ENCODE measurements at places on chromosomes 6 and 20.

DNA sequence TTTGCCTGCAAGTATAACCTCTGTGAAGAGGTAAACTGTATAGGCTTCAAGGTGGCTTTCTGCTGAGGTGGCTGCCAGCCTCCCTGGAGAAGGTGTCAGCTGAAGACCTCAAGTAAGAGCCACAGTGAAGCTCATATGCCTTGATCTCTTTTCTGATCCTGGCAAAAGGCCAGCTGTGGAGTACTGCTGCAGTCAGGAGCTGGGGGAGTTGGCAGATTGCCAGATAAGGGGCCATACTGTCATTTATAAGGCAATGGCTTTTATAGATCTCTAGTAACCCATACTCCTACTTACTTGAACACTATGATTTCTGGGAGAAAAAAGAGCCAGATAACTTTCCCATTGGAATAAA, 8.8 kb upstream of the CEP85L start:
- no peak for DNase-seq

DNA sequence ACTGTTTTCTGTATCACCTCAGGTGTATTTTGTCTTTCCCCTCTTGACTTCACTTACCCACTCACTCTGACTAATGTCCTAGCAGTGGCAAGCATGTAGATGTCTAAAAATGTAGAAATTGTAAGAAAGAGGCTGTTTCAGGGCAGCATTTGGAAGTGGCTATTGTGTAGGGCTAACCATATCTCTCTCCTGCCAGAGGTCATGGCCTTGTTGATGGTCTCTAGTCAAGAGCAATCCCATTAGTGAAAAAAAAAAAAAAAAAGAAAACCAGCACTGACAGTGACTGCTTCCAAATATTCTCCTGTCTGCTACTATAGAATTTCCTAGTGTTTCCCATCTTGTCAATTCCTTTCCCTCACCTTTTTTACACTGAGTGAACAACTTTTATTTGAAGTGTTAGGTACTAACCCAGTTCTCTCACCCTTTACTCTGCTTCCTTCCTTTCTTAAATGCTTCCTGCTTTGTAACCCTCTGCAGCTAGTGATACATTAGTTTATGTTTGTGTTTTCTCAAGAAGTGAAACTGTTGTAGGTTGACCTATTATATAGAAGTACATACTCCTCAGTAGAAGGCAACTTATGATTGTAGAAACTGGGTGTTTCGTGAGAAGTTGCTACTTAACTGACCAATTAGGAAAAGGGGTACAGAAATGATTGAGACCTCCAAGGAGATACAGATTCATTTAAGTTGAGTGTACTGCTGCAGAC, 174.1 kb upstream of the PTPRK start:
- DNase-seq, result no peak

- DNase-seq, result no peak
Observed at GRCh38 chr20:34382174-34382573, 19.1 kb downstream of the ITCH start.

DNA sequence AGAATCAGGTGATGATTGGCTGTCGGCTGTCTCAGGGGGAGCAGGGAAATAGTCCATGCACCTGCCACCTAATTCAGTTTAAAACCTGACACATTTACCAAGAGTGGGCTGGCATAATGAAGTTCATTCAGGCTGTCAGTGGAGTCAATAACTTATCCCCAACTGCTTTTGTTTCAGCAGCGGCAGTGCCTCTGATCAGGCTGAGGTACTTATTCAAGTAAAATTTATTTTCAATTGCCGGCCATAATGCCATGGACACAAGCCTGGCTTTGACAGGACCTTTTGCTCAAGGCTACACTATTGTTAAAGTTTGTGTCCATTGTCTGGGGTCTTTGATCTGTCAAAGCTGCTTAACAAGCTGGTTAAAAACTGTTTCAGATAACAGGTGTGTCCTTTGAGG, 20.6 kb downstream of the OLIG3 start:
- DNase-seq, result no peak

DNA sequence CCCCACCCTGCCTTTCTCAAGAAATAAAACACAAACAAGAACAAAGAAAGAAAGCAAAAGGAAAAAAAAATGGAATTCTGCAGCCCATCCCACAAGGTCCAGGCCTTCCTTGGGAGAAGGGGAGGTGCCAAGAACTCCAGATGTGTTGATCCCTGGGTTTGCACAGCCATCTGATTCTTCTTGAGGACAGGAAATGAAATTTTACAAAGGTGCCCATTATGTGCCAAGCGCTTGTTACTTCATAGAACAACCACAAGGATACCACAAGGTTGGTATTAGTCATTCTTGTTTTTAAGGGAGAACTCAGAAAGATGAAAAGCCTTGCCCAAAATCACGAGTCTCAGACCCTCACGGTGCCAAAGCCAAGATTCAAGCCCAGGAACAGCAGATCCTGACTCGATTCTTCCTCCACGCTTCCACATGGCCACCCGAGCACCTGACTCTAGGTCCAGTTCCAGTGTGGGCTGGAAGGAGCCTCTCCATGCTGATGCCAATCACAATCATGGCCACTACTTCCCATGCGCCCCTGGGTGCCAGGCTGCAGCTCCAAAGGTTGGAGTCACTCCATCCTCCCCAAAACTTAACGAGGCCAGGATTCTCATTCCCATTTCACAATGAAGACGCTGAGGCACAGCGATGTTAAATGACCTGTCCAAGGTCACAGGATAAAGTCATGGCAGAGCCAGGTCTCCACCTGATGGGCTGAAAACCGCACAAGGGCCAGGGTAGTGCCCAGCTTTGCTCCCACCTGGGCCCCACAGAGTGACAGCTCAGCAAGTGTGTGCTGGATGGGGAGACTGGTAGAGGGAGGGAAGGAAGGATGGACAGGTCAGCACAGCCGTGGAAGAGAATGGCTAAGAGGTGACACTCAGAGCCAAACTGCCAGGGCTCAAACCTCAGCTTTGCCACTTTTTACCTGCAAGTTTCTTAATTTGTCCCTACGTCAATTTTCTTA, 66.7 kb upstream of the TOP1 start:
- DNase-seq, result no peak

DNA sequence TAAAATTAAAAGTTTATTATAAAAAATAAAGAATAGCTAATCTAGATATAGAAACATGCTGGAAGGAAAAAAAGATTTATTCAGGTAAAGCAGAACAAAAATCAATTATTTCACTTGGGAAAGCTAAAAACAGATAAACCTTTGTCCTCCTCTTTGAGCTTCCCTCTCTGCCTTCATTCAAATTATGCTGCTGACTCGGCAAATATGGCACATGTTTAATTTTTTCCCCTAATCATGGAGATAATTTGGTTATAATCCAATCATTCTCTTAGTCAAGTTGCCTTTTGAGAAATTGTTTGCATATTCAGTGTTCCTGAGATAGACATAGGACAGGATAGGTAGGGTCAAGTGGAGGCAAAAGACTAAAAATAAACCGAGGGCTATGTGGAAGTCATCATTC, 556.8 kb upstream of the PTCHD4 start:
- DNase-seq, result no peak

DNA sequence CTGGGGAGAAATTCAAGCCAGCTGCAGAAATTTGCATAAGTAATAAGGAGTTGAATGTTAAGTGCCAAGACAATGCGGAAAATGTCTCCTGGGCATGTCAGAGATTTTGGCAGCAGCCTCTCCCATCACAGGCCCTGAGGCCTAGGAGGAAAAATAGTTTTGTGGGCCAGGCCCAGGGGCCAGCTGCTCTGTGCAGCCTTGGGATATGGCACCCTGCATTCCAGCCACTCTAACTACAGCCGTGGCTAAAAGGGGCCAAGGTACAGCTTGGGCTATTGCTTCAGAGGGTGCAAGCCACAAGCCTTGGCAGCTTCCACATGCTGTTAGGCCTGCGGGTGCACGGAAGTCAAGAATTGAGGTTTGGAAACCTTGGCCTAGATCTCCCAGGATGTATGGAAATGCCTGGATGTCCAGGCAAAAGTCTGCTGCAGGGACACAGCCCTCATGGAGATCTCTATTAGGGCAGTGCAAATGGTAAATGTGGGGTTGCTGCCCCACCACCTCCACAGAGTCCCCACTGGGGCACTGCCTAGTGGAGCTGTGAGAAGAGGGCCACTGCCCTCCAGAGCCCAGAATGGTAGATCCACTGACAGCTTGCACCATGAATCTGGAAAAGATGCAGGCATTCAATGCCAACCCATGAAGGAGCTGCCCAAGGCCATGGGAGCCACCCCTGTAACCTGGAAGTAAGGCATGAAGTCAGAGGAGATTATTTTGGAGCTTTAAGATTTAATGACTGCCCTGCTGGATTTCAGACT, 126.5 kb downstream of the DTNBP1 start:
- no peak for DNase-seq

GRCh38 chr6:16781348-16782169, 20.3 kb upstream of the ATXN1 start:
- DNase-seq, result no peak

DNA sequence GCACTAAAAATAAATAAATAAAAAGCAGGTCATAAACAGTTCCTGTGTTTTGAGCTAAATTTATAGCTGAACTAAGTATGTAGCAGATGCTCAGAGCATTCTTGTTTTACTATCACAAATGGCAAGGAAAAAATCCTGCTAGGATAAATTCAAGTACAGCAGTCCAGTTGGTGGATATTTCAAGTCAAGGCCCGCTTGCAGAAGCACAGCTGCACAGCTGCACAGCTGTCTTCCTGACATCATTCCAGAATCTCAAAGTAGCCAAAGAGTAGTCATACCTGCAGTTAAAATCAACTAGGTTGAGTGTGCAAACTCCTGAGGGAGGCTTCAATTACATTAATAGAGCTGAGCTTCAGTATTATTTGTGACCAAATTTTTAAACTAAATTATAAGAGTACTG, 297.7 kb upstream of the MANEA start:
- no peak for DNase-seq

- no peak for DNase-seq
Observed at GRCh38 chr6:89944826-89945407, 50.6 kb downstream of the GJA10 start.

DNA sequence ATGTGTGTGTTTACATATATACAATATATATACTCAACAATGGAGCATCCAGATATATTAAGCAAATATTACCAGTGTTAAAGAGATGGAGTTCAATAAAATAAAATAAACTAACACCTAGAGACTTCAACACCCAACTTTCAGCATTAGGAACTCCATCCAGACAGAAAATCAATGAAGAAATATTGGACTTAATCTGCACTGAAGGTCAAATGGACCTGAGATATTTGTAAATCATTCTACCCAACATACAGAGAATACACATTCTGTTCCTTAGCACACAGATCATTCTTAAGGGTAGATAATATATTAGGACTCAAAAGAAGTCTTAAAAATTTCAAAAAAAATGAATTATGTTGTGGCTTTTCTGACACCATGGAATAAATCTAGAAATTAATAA, 832.3 kb upstream of the ADGRB3 start:
- no peak for DNase-seq

DNA sequence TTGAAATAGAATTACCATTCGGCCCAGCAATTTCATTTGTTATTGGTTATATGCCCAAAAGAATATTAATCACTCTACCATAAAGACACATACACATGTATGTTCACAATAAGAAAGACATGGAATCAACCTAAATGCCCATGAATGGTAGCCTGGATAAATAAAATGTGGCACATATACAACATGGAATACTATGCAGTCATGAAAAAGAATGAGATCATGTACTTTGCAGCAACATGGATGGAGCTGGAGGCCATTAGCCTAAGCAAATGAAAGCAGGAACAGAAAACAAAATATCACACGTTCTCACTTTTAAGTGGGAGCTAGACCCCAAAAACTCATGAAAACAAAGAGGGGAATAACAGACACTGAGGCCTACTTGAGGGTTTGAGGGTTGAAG, 52.6 kb upstream of the RNGTT start:
- no peak for DNase-seq

GRCh38 chr20:62829231-62830230, 12.7 kb downstream of the COL9A3 start:
- DNase-seq, result no peak

GRCh38 chr20:19975901-19976300, 41.3 kb upstream of the NAA20 start:
- DNase-seq, result no peak

DNA sequence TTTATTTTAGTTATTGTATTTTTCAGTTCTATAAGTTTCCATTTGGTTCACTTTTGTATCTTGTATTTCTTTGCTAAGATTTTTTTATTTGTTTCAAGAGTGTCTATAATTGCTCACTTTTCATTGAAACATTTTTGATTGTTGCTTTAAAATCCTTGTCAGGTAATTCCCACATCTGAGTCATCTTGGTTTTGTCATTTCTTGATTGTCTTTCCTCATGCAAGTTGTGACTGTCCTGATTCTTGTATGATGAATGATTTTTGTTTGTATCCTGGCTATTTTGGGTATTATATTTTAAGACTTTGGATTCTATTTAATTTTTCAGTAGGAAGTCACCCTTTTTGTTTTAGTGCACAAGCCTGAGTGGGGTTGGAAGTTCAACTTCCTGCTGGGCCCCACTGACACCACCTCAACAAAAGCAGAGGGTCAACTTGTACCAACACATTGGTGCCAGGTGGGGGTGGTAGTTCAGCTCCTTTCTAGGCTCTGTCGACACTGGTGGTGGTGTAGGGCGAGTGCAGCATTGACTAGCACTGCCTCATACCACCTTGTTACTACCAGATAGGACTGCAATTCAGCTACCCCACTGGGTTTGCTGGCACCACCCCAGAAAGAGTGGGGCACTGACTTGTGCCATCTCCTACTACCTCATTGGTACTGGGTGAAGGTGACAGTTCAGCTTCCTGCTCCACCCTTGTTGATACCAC, 8.8 kb downstream of the RSPH3 start:
- DNase-seq, result no peak

DNA sequence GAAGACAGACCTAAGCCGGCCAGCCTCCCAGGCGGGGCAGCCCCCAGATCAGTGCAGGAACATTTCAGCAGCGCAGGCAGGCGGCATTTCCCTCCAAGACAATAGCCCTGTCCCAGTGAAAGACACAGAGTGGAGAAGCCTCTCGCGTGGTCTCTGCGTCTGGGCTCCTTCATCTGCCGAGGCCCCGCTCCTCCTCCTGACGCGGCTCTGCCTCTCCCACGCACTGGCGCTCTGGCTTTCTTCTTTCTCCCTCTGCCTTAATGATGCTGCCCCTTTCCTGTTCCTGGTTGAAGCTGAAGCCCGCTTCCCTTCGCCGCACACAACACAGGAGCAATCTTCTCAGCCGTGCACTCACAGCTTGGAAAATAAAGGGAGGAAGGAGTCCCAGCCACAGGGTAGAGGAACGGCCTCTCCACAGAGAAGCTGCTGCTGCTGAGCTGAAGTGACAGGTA, 347.5 kb downstream of the CDH4 start:
- no peak for DNase-seq

- DNase-seq, result no peak
Observed at GRCh38 chr6:75428204-75428603, 65.4 kb downstream of the FILIP1 start.

GRCh38 chr20:46243707-46244628, 64.3 kb downstream of the CDH22 start:
- DNase-seq, result no peak

- no peak for DNase-seq
Observed at GRCh38 chr20:39706184-39706663, 744.1 kb downstream of the DHX35 start.

GRCh38 chr20:4560667-4561066, 161.0 kb upstream of the PRND start:
- DNase-seq, result no peak

GRCh38 chr6:21772884-21773575, 179.5 kb downstream of the SOX4 start:
- DNase-seq, result no peak

- peak; percentile 63 for DNase-seq
Observed at GRCh38 chr6:28896505-28897368, 27.0 kb downstream of the TRIM27 start.

GRCh38 chr20:25987073-25987927, 290.6 kb upstream of the ZNF337 start:
- DNase-seq, result peak; percentile 50

Measured in GM13976 (cell line).